Mesenteric fat pad (tissue), 1 donor: ENCODE measurements at places on chromosomes 16 and 17. TPM values are rescaled to one million over a fixed set of nuclear protein-coding genes. Genes with fewer than 3 reads are reported as not detected.

ATAD5 gene
- 1.0 TPM for total RNA-seq

DNA sequence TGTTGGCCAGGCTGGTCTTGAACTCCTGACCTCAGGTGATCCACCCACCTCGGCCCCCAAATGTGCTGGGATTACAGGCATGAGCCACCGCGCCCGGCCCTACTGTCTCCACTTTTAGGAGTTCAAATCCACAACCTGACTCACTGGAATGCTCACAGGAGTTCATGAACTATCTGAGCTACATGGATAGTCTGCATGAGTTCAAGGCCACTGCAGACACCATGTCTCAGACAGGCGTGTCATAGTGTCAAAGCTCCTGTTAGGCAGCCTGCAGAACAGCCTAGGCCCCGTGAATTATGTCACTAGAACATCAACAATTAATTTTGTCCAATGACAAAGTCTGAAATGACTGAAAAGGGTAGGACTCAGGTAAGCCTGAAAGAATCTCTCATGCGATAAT, 38.3 kb upstream of the NDRG4 start:
- DNase-seq: no peak

DNA sequence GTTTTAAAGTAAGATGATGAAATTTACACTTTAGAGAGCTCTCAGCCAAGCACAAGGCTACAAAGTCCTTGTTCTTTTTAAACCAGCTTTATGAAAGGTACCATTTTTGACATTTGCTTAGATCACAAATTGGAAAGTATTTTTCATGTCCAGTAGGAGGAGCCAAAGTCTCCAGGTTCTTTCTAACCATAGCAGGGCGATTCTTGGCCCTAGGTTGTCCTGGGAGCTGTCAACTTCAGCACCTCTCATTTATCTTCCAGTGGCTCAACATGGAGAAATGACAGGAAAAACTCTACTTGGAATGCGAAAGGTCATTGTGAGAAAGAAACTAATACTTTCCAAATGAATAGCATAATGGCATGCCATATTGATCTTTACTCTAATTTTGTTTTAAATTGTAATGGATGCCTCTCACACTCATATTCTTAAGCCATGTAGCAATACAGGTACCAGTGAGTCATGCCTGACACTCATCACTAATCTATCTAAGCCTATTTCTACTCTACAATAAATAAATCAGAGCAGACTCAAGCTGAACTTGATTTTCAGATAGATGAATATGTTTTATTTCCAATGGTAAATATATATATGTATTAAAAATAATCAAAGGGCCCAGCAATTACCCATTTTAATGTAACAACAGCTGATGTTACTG, 919.1 kb upstream of the EEF2KMT start:
- no peak for DNase-seq

DNA sequence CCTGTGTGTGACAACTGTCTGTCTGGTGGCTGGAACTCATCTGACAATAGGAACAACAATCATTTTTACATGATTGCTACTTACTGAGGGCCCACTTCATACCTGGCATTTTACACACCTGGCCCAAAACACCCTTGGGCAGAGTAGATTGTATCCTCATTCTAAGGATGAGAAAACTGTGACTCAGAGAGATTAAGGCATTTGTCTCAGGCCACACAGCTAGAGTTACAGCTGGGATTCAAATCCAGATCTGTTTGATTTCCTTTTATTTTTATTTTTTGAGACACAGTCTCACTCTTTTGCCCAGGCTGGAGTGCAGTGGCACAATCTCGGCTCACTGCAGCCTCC, 242.1 kb downstream of the XYLT1 start:
- no peak for DNase-seq

- no peak for DNase-seq
Measured at GRCh38 chr17:64063766-64064224, 43.4 kb upstream of the ICAM2 start.

DRC7 gene
- not detected for total RNA-seq

DNA sequence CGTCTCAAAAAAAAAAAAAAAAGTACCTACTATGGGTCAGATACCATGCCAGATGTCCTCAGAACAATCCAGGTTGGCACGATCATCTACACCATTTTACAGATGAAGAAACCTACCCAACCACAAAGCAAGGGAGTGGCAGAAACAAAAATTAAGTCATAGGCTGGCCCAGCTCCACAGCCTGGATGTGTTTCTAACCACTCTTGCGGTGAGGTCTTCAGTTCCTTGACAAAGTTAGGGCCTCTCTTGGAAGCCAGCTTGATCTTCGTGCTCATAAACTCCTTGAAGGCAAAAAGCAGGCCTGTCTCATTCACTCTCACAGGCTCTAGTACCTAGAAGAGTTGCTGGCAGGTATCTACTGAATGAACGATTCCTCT, 6.2 kb downstream of the GGA2 start:
- no peak for DNase-seq

SLC6A2 gene
- total RNA-seq: 0.64 TPM

DNA sequence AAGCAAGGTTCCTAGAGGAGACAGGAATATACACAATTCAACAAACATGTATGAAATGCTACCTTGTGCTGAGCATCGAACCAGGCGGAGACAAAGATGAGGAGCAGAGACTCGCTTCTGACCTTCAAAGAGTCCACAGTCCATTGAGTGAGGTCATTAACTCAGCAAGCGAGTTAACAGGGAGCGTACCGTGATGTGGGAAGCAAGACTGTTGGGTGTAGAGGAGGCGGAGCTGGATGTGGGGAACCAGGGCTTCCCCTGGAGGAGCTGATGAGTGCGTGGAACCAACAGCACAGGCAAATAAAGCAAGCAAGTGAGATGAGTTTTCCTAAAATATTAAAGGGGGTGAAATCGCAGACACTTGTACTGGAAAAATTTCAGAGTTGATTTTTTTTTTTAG, 65.0 kb downstream of the NXN start:
- DNase-seq: no peak

GRCh38 chr16:52721331-52721730, 174.4 kb upstream of the TOX3 start:
- no peak for DNase-seq

- no peak for DNase-seq
Measured at GRCh38 chr17:64091116-64091515, 38.8 kb downstream of the ERN1 start.

GRCh38 chr16:82400046-82400445, 226.7 kb upstream of the CDH13 start:
- no peak for DNase-seq

CDRT15 gene
- not detected for total RNA-seq

- DNase-seq: no peak
Measured at GRCh38 chr17:29163563-29163962, 16.6 kb downstream of the MYO18A start.

DNA sequence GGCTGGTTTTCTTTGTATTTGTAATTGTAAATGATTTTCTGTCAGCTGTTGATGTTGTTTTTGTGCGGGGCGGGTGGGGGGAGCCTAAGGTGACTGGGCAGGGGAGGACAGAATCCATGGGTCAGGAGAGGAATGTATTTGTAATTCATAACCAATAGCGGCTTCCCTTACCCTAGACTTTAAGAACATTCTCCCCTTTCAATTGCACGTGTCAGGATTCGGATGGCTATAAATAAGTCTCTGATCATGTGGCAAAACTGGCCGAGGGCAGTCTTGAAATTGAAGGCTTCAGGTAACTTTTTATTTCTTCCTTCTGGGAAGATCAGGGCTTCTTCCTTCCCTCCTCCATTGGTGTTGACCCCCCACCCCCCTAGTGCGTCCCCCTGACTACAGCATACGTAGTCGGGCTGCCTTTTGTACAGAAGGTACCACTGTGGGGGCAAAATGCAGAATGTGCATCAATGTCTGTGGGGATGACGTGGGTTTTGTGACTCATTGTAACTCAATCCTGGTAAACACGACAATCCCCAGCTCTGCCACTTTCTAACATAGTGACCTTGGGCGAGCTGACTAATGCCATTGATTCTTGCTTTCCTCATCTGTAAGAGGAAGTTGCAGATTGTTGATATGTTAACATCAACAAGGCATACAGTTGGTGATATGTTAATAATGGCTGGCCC, 16.2 kb downstream of the MARCHF10 start:
- no peak for DNase-seq

- DNase-seq: no peak
Measured at GRCh38 chr17:55478971-55479370, 32.3 kb downstream of the SMIM36 start.

- DNase-seq: no peak
Measured at GRCh38 chr17:79707931-79708891, 22.5 kb upstream of the ENPP7 start.

DNA sequence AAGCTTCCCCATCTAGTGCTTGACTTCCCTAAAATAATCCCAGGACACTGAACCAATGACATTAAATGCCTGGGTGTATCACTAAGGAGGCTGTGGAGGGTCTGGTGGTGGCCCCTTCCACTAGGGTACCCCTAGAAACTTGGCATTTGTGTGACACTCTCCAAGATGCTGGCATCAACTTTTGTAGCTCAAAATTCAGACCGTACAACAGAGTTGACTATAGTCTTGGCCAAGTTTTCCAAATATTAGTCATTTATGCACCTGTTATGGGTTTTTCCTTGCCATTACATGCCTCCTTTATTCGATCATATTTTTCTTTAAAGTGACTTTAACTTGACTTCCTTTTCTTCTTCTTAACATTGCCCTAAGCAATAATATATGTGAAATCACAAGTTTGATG, 124.8 kb upstream of the CACNG3 start:
- DNase-seq: no peak

GRCh38 chr17:62808576-62808970, 459 bp upstream of the MARCHF10 start:
- no peak for DNase-seq
